B cell (primary cell): ENCODE measurements at places on chromosomes 11 and 22. TPM values are rescaled to one million over a fixed set of nuclear protein-coding genes. Genes with fewer than 3 reads are reported as not detected.

STK33 gene
- polyA plus RNA-seq: 3.1 and 8.0 TPM in 2 replicates

LMO1 gene
- polyA plus RNA-seq: 0.22 TPM in 1 of 2 replicates, not detected in the other

OR8G5 gene
- polyA plus RNA-seq: not detected in 2 replicates

DNA sequence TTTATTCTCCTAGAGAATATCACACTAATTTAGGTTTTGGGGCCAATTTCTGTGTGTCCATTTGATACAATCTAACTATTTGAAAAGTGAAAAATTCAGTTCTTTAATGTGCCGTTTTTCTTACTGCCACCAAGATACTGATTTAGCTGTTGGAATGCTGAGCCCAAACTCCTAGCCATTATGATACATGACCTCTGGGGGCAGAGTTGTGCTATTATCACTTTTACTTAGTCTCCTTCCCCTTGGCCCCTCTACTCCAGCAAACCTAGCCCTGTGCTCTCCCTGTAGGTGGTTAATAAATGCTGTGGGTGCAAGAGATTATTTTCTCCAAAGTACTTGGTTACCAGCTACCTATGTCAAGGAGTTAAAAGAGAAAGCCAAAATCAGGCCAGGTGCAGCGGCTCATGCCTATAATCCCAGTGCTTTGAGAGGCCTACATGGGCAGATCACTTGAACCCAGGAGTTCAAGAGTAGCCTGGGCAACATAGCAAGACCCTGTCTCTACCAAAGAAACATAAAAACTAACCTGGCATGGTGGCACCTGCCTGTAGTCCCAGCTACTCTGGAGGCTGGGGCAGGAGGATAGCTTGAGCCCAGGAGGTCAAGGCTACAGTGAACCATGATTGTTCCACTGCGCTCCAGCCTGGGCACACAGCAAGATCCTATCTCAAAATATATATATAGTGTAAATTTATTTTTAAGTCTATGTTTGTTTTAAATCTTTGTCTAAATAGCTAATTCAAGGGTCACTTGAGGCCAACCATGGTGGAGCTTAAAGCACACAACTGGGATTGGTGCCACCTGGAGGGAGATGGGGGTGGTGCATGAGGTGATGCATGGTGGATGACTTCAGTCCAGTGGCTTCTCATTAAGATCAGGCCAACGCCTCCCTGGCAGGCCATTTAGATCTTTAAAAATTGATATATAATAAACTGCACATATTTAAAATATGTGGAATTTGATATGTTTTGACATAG is 193.2 kb upstream of the PLET1 start:
- DNase-seq: peak; percentile 7

- DNase-seq: no peak
These were observed 174.7 kb upstream of the NAV2 start for GRCh38 chr11:19537803-19538453.
